ENCODE measurements at places on chromosomes 6 and 20. TPM values are rescaled to one million over a fixed set of nuclear protein-coding genes. Genes with fewer than 3 reads are reported as not detected.

DNA sequence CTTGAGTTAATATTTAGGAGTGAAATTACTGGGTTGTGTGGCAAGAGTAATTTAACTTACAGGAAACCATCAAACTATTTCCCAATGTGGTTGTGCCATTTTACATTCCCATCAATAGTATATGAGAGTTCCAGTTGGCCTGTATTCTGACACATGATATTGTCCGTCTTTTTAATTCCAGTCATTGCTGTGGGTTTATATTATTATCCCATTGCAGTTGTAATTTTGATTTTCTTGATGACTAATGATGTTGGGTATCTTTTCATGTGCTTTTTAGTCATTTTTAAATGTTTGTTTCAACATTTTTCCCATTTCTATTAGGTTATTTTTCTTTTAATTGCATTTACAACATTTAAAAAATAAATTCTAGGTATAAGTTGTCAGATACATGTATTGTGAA is 614.0 kb downstream of the UTRN start:
- no peak for DNase-seq

DNA sequence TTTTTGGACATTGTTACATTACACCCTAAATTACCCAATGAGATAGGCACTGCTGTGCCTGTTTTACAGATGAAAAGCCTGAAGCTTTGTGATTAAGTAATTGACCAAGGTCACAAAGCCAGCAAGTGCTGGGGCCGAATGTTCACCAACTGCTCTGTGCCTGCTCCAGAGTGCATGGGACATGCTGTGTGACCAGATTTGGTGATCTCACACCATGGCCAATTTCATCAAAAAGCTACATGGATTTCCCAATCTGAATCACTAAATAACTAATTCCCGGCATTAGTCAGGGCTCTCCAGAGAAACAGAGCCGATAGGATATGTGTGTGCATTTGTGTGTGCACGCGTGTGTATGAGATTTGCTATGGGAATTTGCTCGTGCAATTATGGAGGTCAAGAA is 228.3 kb upstream of the ECI2 start:
- no peak for DNase-seq

DNA sequence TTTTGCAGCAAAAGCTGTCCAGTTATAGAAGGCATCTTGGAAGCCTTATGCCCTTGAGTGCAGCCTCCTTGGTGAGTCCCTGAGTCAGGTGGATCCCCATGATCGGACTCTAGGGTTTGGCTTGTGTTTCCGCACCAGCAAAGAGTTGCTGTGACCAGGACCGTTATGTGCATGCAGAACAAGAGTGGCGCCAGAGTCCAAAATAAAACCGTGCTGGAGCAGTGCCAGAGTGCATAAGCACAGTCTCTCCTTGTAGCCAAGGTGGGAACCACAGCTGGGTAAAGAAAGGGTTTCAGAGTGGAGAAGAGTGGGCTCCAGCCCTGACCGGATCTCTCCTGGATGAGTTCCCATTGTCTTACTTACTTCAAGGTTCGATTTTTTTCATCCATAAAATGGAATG is 58.6 kb downstream of the FOXA2 start:
- DNase-seq: no peak

- DNase-seq: no peak
These were observed 1.9 kb downstream of the TMEM30A start for GRCh38 chr6:75282706-75283105.

DNA sequence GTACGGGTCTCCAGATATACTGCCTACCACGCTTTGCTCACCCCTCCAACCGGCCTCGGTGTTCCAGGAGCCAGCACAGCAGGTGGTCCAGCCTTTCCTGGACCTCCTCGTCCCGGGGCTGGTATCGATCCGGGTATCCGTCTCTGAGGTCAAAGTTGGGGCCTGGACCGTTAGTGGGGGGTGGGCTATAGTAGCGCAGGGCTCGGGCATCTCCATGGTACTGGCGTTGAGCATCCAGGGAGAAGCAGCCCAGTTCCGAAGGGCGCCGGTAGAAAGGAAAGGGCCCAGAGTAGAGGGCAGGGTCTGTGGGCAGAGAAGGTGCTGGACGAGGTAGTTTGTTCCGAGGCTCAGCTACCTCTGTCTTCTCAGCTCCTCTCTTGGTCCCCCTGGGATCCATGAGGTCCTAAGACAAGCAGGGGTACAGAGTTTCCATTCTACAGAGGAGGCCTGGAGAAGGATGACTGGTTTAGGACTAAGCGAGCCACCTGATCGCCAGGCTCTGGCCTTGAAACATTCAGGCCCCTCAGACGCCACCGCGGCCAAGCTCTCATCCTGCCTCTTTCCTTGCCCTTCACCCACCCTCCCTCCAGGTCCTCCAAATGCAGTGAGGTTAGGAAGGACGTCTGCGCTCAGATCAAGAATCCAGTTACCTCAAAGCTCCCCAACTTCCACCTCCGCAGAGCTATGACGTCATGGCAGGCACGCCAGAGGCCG is 502 bp downstream of the DXO start:
- DNase-seq: no peak

DNA sequence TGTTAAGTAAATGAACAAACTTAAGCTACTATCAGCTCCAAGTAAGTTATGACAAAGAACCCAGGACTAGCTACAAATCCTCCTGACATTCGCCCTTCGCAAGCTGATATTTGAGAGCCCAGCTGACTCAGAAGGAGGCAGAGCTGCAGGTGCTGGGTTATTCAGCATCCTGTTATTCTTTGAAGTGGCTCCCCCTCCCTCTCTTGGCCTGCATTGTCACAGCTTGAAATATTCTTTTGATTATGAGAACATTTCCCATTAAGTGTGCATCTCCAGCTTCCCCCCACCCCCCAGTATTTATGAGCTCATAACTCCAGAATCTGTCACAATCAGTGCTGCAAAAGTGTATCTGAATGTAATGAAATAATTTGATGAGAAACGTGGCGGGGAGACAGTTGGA is 78.8 kb upstream of the RALY start:
- peak; percentile 63 for DNase-seq

DNA sequence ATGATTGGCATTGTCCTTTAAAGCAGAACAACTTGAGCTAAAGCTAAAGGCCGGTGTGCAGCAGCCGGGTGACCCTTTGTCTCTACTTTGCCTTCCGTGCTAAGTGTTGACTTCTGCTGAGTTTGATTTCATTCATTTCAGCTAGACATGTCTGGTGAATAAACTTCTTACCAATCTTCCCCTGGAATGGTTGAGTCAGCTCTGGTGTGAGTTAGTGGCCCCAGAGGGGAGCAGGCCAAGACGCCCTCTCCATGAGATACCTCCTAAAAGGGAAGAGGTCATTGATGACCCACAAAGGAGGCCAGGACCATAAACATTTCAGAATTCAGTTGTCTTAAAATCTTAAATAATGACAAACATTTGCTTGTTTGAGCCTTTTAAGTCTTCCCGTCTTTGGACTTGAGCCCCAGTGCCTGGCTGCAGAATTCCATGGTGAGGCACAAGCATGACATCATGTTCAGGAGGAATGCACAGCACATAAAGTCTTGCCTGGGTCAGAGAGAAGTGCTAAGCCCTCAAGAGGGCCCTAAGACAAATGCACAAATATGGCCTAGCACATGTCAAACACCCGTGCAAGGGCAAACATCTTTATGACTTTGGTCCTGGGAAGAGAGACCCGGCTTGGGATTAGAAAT is 96.3 kb upstream of the NEDD9 start:
- DNase-seq: no peak

DNA sequence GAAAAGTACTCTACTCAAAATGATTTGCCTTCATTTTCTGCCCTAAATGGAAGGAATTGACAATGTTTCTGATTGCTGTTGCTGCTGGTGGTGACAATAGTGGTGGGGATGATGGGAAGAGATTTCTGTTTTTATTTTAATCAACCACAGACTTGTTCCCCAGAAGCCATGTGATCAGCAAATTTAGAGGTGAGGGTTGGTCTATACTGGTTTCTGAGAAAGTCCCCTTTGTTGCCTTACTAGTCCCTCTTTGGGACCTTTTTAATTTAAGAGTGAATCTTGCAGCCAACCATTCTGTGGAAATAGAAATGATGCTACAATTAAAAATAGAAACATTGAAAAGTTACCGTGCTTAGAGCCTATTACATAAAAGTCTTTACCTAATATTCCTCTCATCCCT is 43.2 kb downstream of the AIG1 start:
- DNase-seq: no peak

DNA sequence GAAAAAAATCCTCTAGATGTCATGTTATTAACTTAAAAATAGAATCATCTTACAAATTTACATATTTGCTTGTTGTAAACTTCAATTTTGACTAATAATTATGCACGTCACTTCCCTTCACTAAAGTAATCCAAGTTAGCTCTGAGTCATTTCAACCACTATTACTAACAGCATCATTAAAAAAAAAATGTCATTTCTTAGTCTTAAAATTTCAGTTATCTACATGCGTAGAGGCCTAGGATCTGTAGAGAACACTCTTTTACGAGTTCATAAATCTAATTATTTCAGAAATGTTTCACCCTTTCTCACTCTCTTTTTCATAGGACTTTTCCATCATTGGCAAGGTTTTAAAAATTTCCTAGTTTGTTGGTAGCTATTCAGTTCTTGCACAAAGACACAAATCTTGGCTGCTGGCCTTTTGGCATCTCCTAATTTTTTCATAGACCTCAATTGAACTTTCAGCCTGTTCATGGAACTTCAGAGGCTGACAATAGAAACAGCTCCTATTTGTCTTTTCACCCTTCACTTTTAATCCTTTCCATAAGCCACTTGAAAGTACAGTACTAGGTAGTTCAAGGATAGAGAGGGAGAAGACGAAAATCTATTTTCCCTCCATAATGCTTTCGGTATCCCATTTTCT is 61.5 kb downstream of the OGFRL1 start:
- no peak for DNase-seq

- DNase-seq: no peak
These were observed 36.2 kb upstream of the HMGA1 start for GRCh38 chr6:34200340-34200971.

GRCh38 chr6:5416250-5416649 is 154.9 kb downstream of the FARS2 start:
- DNase-seq: no peak

- DNase-seq: peak; percentile 57
These were observed at the start of gene ADGRG6 for GRCh38 chr6:142301651-142302391. Gene ADGRG6 (plus strand): TSS chr6:142302007. CDS start chr6:142302330, 323 bp downstream.

GRCh38 chr6:39055661-39056060 is 7.1 kb downstream of the GLP1R start:
- no peak for DNase-seq

GRCh38 chr6:13116155-13116554 is 212.2 kb downstream of the TBC1D7 start:
- DNase-seq: no peak

DNA sequence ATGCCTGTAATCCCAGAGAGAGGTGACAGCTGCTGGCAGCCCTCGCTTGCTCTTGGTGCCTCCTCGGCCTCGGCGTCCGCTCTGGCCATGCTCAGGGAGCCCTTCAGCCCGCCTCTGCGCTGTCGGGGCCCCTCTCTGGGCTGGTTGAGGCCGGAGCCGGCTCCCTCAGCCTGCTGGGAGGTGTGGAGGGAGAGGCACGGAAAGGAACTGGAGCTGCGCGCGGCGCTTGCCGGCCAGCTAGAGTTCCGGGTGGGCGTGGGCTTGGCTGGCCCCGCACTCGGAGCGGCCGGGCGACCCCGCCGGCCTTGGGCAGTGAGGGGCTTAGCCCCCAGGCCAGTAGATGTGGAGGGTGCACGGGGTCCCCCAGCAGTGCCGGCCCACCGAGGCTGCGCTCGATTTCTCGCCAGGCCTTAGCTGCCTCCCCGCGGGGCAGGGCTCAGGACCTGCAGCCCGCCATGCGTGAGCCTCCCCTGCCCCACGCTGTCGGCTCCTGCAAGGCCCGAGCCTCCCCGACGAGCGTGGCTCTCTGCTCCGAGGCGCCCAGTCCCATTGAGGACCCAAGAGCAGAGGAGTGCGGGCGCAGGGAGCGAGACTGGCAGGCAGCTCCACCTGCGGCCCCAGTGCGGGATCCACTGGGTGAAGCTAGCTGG is 34.6 kb downstream of the C6orf52 start:
- DNase-seq: no peak

DNA sequence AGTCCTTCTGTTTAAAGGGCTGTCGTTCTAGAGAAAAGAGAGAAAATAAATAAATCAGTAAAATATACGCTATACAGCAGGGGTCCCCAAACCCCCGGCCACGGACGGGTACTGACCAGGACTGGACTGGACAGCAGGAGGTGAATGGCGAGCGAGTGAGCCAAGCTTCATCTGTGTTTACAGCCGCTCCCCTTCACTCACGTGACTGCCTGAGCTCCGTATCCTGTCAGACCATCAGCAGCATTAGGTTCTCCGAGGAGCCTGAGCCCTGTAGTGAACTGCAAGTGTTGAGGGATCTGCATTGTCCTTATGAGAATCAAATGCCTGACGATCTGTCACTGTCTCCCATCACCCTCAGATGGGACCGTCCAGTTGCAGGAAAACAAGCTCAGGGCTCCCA is 76.5 kb downstream of the ZNF217 start:
- no peak for DNase-seq

DNA sequence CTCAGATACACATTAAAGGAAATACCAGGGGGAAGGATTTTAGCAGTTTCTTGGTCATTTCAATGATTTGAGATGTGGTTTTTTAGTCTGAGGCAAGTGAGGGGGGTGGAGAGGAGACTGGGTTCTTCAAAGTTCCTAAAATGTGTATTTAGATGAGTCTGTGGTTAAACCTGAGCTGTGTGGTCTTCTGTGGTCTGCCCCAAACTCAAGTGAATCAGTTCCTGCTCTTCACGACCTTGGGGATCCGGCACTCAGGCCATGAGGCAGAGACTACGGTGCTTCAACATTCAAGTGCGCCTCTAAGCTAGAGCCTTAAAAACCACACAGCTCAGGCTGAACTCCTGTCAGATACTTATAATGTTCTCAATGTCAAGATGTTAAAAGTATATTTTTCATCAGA is 406.7 kb downstream of the LMBRD1 start:
- no peak for DNase-seq

DNA sequence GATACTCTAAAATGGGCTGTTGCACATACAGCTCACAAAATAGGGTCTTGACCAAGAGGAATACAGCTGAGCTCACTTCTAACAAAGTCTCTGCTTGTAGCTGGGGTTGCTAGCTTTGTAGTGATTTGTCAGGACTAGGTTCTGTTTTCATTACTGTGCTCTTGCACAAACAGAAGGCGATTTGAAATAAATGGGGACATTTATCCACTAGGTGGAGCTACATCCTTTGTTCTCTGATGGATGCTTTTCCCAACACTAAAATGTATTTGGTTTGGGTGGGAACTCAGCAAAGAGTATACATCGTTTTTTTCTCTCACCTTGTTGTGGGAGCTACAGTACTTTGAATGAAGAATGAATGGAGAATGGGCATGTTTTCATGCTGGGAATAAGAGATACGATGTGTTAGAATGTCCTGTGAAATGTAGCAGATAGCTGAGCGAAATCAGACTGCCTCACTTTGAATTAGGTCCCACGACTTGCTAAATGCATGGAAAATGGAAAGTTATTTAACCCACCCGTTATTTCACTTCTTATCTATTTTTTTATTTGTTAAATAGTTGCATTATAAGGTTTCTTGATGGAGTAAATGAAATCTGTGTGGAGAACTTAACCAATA is 494.7 kb upstream of the MAP3K7 start:
- DNase-seq: peak; percentile 9

GRCh38 chr6:3252369-3252768 is 6.4 kb upstream of the PSMG4 start:
- no peak for DNase-seq

GRCh38 chr6:168162366-168162765 is 83.4 kb upstream of the FRMD1 start:
- no peak for DNase-seq

PKIB gene
- total RNA-seq: 0.54 TPM

RAD21L1 gene
- not detected for total RNA-seq

SLC17A4 gene
- total RNA-seq: not detected

RAET1E gene
- not detected for total RNA-seq

FAM229B gene
- total RNA-seq: 3.3 TPM

MYLK2 gene
- not detected for total RNA-seq

ZDHHC14 gene
- total RNA-seq: 2.6 TPM

SLC17A3 gene
- total RNA-seq: not detected

CRISP3 gene
- total RNA-seq: not detected

HTR1E gene
- not detected for total RNA-seq

Data from CD8-positive, alpha-beta T cell (primary cell).